Substantia nigra (tissue), 51 donors: ENCODE measurements at places on chromosomes 5 and 9.
A peak's percentile ranks its signal among the peaks of the same experiment; 100 is the strongest.

DNA sequence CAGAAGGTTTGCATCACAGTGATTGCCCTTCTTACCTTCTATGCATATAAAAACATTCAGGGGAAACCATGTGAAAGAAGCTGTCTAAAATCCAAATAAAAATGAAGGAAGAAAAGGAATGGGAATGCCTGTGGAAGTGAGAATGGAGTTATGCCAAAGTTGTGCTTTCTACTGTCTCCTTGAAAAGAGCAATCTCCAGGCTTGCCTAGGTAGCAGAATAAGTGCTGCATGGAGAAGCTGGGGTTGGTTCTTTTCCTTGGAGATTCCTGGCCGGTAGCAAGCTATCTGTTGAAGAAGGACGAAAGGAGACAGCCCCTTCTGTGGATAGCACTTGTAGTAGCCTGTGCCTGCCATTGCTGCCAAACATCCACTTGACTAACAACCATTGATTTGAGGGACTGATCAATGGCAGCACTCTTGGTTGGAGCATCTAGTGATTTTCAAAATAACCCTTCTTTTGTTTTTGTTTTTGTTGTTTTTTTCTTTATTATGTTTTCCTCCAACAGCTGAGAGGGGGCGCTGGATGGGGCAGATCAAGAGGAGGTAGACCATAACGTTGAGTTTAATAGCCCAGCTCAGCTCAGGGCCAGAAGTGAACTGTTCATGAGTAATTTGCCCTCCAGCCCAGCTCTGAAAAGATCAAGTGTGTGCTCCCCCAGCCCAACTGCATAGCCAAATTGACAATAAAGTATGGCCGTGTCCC is 1.6 kb downstream of the PLCXD3 start:
- DNase-seq: no peak

DNA sequence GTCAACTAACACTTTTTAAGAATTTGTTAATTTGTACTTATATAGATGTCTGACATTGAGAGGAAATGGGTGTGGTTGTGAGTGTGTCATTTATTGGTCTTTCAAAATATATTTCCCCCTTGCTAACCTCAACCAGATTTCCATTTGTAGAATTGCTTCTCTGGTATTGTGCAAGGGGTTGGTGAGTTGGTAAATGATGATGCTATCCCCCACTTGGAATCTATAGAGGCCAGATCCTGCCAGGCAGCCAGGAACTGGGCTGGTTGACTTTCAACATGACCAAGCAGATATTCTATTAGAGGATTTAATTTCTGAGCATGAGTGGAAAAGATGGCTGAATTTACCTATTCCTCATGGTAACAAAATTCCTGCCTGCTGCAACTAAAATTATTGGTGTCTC is 306.6 kb upstream of the KIF2A start:
- no peak for DNase-seq

GRCh38 chr5:57929271-57929670 is 446.7 kb upstream of the ACTBL2 start:
- DNase-seq: no peak

DNA sequence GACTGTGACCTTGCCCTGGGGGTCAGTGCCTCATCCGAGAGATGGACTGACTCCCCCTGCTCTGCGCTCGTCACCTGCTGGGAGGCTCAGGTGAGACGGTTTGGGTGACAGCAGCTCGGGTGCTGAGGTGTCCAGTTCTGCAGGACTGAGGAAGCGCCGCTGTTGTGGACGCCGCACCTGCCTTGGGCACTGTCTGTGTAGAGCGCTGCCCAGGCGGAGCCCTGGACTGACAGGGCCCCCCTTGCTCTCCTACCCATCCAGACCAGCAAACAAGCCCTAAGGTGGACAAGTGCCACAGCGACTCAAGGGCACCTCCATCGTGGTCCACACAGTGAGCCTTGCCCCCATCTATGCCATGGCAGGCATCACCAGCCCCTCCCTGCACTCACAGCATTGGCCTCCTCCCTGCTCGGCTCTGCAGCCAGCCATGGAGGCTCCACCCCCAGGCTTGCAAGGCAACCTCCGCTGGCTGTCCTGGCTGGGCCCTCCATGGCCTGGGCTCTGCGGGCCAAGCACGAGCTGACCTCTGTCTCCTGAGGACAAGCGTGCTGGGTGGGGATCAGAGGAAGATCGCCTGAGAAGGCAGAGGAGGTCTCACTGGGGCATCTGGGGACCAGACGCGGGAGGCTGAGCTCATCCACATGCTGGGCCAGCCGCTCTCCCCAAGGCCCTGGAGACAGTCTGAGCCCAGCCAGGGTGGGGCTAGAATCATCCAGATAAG is 87.1 kb upstream of the COL5A1 start:
- DNase-seq: no peak

- no peak for DNase-seq
These were observed 148.2 kb downstream of the CAAP1 start for GRCh38 chr9:26744191-26744965.

- no peak for DNase-seq
These were observed 550.6 kb upstream of the CLINT1 start for GRCh38 chr5:158409507-158409906.

DNA sequence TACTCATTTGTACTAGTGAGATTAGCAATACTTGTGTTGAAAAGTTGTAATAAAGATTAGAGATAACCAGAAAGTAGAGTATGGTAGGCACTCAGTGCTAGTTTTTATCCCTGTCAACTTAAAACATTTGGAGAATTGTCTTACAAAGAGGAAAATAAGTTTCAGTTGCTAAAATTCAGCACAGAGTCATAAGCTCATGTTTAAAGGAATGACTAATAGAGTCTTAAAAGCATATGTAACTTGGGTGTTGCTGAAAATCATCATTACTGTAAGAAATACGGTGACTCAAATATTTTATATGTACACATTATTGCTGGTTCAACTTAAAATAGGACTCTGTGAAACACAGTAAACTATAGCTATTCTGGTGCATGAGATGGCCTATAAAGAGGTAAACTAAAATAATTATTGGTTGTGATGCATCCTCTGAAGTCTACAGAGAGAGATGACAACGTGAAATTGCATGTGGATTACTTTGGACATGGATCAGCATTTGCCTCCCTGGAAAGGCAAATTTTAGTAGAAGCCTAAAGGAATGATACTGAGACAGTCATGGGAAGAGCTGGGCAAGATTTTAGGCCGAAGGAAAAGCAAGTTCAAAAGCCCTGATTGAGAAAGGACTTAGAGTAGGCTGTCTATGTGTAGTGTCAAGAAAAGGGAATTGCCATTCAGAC is 34.6 kb downstream of the SGCD start:
- no peak for DNase-seq

DNA sequence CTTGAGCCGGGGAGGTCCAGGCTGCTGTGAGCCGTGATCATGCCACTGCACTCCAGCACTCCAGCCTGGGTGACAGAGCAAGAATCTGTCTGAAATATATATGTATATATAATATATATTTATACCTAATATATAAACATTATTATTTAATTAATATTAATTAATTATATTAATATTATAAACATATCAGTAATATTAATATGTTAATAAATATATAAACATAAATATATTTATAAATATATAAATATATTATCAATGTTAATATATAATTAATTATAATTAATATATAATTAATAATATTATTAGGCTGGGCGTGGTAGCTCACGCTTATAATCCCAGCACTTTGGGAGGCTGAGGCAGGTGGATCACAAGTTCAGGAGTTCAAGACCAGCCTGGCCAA is 41.1 kb downstream of the F2R start:
- no peak for DNase-seq

GRCh38 chr5:144273232-144274027 is 102.8 kb downstream of the KCTD16 start:
- DNase-seq: no peak

GRCh38 chr5:164306662-164307061 is 801.2 kb downstream of the MAT2B start:
- no peak for DNase-seq

- no peak for DNase-seq
These were observed 77.8 kb upstream of the RAPGEF1 start for GRCh38 chr9:131817627-131818026.

- no peak for DNase-seq
These were observed 33.5 kb downstream of the TLX3 start for GRCh38 chr5:171342362-171343111.

DNA sequence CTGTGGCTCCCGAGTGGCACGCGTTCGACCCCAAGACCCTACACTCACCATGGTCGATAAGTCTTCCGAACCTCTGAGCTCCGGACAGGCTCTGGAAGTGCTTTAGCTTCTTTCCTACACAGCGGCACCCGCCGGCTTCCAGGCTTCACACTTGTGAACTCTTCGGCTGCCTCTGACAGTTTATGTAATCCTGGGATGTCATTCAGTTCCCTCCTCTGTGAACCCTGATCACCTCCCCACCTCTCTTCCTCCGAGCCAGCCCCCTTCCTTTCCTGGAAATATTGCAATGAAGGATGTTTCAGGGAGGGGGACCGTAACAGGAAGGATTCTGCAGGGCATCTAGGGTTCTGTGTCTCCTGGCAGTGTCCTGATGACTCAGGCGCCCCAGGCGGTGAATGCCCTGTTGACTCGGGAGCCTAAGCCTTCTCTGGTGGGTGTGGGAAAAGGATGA is at the start of gene CD14:
CD14 (minus strand) TSS at position 155 of the 451 bp plus-strand sequence; CDS start at position 51, 104 bp downstream.
- peak; percentile 19 for DNase-seq

- DNase-seq: no peak
These were observed 4.5 kb downstream of the PSAT1 start for GRCh38 chr9:78301466-78301865.

DNA sequence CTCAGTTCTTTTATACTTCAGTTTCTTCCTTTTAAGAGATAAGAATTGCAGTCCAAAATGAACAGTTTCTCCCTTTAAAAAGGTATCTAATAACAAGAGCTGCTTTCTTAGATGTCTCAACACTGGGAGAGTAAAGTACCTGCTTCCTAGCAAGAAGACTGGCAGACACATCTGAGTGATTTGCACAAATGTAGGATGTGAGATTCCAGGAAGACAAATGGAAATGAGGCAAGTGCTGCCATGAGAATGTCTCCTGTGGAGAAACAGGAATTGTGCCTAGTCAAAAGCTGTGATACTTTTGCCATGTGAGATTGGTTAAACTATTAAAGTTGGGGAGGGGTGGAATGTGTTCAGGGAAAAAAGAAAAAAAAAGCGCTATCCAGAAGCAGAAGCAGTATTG is 159.1 kb downstream of the HTR1A start:
- no peak for DNase-seq

GRCh38 chr9:122229485-122229837 is 704 bp upstream of the LHX6 start:
- no peak for DNase-seq

DNA sequence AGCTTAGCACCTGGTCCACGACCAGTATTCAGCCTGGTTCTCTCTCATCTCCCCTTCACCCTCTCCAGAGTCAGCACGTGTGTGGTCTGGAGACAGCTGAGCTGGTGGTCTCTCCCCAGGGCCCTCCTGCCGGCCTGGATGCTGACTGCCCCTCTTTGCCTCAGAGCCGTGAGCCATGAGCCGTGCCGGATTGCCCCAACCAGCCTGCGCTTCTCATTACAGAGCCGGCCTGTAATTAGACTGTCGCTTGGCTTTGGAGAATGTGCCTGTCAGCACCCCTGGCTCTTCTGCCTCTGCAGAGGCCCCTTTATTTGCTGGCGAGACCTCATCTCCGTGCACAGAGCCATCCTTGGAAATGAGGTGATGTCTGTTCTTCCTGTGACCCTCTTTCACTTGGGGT is 118.7 kb upstream of the BOD1 start:
- DNase-seq: no peak

GRCh38 chr9:112166176-112167140 is 8.6 kb downstream of the SUSD1 start:
- no peak for DNase-seq

GRCh38 chr9:7979611-7980010 is 180.0 kb upstream of the DMAC1 start:
- no peak for DNase-seq

DNA sequence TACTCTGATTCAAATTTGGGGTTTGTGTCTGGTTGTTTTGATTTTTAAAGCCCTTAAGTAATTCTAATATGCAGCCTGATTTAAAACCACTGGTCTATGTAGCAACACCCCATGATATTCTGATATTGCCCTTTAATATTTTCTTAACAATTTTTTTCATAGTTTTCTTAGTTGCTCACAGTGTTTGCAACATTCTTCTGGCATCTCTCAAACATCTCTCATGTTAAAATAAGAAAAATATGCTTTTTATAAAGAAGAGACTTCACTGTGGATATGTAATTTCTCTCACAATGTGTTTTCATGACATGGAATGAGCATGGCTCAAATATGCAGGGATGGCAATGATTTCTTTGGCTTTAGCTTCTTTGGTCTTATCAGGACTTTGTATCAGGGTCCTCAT is 183.7 kb downstream of the TAF11L14 start:
- no peak for DNase-seq

- DNase-seq: no peak
These were observed 308.8 kb upstream of the ADAMTS16 start for GRCh38 chr5:4831325-4831724.

GRCh38 chr9:84669288-84670137 is at the start of gene NTRK2:
Gene NTRK2 (plus strand): TSS chr9:84669729. CDS start chr9:84670749, 1,020 bp downstream.
- peak; percentile 70 for DNase-seq

GRCh38 chr5:38757451-38758245 is 88.2 kb upstream of the OSMR start:
- DNase-seq: no peak

DNA sequence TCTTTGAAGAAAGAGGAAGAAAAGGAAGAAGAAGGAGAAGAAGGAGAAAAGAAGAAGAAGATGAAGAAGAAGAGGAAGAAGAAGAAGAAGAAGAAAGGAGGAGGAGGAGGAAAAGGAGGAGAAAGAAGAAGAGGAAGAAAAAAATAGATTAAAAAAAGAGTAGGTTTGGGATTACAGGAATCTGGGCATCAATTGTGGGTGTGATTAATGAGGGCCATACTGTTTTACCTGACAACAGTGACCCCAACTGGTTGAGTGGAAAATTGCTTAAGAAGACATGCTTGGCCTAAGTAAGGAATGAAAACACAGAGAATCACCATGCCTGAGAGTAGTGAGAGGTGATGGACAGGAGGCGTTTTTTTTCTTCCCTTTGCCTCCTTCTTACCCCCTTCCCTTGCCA is 114.6 kb downstream of the FAM170A start:
- no peak for DNase-seq

GRCh38 chr5:88203981-88204750 is 64.5 kb downstream of the TMEM161B start:
- DNase-seq: no peak

DNA sequence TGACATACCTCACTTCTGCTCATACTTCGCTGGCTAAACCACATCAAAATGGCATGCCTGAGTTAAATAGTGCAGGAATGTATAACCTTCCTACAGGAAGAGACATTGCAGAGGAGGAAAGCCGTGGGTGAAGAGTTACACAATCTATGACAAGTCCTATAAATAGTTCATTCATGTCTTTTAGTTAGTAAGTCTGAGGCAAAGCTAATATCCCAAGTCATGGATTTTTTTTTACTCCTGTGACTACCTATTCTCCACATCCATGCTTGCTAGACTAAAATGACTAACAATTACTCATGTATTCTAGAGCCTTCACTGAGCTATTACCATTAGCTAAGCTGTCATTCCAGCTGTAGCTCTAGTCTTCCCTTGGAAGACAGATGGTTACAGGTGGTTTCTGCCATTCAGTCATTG is 391.3 kb downstream of the NR2F1-AS1 start:
- DNase-seq: no peak

GRCh38 chr5:134371834-134372340 is 518 bp downstream of the UBE2B start:
- DNase-seq: peak; percentile 17
